Spleen (tissue), 13 donors: ENCODE measurements at places on chromosomes 1 and 21. TPM values are rescaled to one million over a fixed set of nuclear protein-coding genes. Genes with fewer than 3 reads are reported as not detected.

Gene CFAP141
- not detected for total RNA-seq

Gene ATP1A4
- total RNA-seq, result 2.1 TPM

Gene PEAR1
- 28.3 TPM for total RNA-seq

Gene LDLRAD1
- total RNA-seq, result not detected

Gene RHEX
- 5.9 TPM for total RNA-seq

Gene RPTN
- not detected for total RNA-seq

Gene AVPR1B
- total RNA-seq, result not detected

Gene IFI44L
- 23.3 TPM for total RNA-seq

Gene CNR2
- 22.3 TPM for total RNA-seq

Gene RWDD3
- 17.8 TPM for total RNA-seq

Gene ASH1L
- total RNA-seq, result 73.5 TPM

Gene PYGO2
- total RNA-seq, result 34.9 TPM

Gene MROH7
- 3.6 TPM for total RNA-seq

Gene BARHL2
- total RNA-seq, result not detected

Gene CENPL
- total RNA-seq, result 4.7 TPM

Gene ATP6V0B
- 124 TPM for total RNA-seq

Gene HSF2BP
- total RNA-seq, result 0.19 TPM

Gene PLPPR5
- not detected for total RNA-seq

Gene DMRTA2
- total RNA-seq, result not detected

Gene KMO
- total RNA-seq, result 11.8 TPM

Gene F13B
- not detected for total RNA-seq

Gene SPRR1B
- total RNA-seq, result not detected
